ENCODE measurements at places on chromosomes 11 and 22.
A peak's percentile ranks its signal among the peaks of the same experiment; 100 is the strongest.

- peak; percentile 74 for DNase-seq
Measured at GRCh38 chr11:10208131-10208575, 85.9 kb downstream of the SBF2 start.

- no peak for DNase-seq
Measured at GRCh38 chr11:84930863-84931262, 696.3 kb downstream of the DLG2 start.

DNA sequence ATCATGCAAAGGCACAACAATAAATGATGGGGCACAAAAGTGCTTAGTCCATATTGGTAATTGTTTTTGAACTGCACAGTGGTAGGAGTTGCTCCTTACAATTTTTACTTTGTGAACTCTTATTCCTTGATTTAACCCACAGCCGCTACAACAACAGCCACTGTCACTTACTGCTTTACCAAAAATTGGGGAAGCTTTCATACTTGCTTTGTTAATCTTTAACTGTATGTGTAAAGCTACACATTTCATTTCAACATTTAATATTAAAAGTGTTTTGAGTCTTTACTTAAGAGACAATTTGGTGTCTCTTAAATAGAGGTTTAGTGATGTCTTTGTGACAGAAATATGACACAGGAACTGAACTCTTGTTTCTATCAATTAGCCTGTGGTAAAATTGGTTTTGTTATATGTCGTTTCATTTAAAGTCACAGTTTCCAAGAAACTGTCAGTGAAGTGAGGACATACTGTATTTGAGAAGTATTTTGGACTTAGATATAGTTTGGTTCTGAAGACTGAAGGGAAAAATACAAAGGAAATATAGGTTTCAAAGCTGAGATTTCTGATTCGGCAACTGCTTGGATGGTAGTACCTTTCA, 6.5 kb upstream of the IL18BP start:
- no peak for DNase-seq

- DNase-seq: peak; percentile 72
Measured at GRCh38 chr11:117818041-117818873, 6.3 kb downstream of the FXYD2 start.

GRCh38 chr11:11967669-11968510, 40.5 kb downstream of the DKK3 start:
- no peak for DNase-seq

Data from choroid plexus epithelial cell (primary cell).